ENCODE measurements at places on chromosomes 1 and 21. TPM values are rescaled to one million over a fixed set of nuclear protein-coding genes. Genes with fewer than 3 reads are reported as not detected.
A peak's percentile ranks its signal among the peaks of the same experiment; 100 is the strongest.

The PRDM16 gene
- total RNA-seq: 5.6 TPM

DNA sequence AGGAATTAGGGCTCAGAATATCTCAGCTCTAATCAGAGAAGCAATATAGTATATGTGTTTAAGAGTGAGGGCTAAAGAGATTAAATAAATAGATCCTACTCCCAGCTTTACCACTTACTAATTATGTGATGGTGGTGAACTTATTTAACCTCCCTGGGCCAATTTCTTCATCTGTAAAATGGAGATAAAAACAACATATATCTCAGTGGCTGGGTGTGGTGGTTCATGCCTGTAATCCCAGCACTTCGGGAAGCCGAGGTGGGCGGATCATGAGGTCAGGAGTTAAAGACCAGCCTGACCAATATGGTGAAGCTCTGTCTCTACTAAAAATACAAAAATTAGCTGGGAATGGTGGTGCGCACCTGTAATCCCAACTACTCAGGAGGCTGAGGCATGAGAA, 135.2 kb downstream of the SLC44A5 start:
- DNase-seq: no peak

The VAV3 gene
- 8.8 TPM for total RNA-seq

The KRTAP11-1 gene
- not detected for total RNA-seq

GRCh38 chr1:84853741-84854721, 39.0 kb downstream of the LPAR3 start:
- peak; percentile 77 for DNase-seq

DNA sequence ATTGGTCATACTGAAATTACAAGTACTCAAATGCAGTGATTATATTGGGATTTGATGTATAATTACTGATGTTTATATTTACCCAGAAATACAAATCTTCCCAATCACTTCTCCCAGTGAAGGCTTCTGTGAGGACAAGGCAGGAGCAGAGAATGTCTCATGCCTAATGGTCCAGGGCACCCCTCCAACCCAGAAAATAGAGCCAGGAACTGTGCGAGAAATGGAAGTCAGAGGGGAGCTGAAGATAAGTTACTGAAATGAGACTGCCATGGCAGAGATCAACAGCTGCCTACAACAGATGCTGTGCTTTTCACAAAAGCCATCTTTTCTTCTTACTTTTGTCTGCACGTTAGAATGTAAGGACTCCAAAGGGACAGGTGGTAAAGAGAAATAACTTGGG, 171.2 kb downstream of the TTLL7 start:
- DNase-seq: no peak

The SYT6 gene
- not detected for total RNA-seq

The CASZ1 gene
- 19.1 TPM for total RNA-seq

GRCh38 chr1:19457607-19458006, 27.7 kb downstream of the CAPZB start:
- no peak for DNase-seq

DNA sequence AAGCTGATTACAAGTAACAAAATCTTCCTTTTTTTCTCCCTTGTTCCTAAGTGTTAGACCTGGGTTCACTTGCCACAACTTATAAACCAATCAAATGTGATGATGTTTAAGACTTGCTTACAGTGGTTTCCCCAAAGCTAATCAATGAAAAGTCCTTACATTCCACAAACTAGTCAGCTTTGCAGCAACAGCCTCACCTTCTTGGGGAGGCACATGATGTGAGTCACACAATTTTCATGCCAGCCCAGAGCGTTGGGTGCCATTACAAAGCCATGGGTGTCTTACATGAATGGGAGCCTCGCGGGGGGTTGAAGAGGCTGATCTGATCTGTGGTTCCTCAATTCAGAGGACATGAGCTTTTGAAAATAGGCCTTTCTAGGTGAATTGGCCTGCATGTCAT, 91.6 kb upstream of the UBE2U start:
- DNase-seq: no peak

- DNase-seq: no peak
These were observed 1.3 kb downstream of the C1orf210 start for GRCh38 chr1:43284065-43284464.

- DNase-seq: no peak
These were observed 356.8 kb upstream of the B3GALT2 start for GRCh38 chr1:193543259-193543658.

DNA sequence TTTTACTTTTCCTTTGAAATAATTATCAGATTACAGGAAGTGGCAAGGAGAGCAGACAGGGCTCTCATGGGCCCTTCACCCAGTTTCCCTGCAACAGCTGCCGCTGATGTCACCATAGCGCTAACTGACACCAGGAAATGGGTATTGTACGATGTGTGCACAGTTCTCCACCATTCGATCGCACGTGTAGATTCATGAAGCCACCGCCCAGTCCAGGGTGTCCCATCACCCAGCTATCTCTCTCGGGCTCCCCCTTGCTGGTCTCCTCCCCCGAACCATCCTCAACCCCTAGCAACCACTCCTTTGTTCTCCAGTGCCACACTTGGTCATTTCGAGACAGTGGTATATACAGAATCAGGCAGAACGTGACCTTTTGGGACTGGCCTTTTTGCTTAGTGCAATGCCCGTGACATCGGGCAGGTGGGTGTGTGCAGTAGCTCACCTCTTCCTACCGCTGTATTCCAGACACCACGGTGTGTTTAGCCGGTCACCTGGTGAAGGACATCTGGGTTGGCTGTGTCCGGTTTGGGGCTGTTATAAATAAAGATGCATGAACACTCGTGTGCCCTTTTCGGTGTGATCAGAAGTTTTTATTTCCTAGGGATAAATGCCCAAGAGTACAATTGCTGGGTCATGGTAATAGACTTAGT, 118.4 kb downstream of the CRYAA start:
- no peak for DNase-seq

The FCGR3A gene
- total RNA-seq: not detected

GRCh38 chr1:209815490-209815889, 9.5 kb upstream of the IRF6 start:
- no peak for DNase-seq

GRCh38 chr1:114154963-114155322, 1.3 kb upstream of the SYT6 start:
- no peak for DNase-seq
